RPMI7951 (cell line): ENCODE measurements at places on chromosomes 1 and 21. TPM values are rescaled to one million over a fixed set of nuclear protein-coding genes. Genes with fewer than 3 reads are reported as not detected.
A peak's percentile ranks its signal among the peaks of the same experiment; 100 is the strongest.

Gene PLEKHN1
- total RNA-seq = 0.60 and 0.88 TPM in 2 replicates

Gene KDF1
- not detected in 2 replicates for total RNA-seq

- peak; percentile 74 for DNase-seq
These were observed 207.1 kb downstream of the SLC35F3 start for GRCh38 chr1:234111458-234112142.

DNA sequence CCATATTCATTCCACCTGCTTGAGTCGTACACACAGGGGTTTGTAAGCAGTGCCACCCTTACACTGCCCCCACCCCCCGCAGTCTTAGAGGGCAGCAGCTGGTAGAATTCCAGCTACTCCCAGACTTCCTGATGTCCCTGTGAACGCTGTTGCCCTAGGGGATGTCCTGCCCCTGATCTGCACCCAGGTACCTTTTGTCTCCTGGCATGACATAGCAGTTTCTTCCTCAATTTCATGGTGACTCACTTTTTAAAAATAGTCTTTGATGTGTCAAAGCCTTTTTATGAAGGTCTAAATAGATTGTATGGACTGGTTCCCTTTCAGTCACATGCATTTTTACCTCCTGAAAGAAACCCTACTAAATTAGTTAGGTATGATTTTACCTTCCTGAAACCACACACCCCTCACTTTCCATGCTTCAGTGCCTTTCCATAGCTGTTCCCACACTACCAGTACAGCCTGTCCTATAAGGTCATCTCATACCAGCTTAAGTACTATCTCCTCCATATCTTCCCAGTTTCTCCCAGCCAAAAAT lies 76.4 kb downstream of the ST3GAL3 start:
- DNase-seq = peak; percentile 93

GRCh38 chr1:157114183-157115121 lies 14.8 kb upstream of the ETV3L start:
- DNase-seq = no peak

- no peak for DNase-seq
These were observed 12.0 kb downstream of the MDM4 start for GRCh38 chr1:204528241-204528640.

Gene CASQ2
- not detected in 2 replicates for total RNA-seq

DNA sequence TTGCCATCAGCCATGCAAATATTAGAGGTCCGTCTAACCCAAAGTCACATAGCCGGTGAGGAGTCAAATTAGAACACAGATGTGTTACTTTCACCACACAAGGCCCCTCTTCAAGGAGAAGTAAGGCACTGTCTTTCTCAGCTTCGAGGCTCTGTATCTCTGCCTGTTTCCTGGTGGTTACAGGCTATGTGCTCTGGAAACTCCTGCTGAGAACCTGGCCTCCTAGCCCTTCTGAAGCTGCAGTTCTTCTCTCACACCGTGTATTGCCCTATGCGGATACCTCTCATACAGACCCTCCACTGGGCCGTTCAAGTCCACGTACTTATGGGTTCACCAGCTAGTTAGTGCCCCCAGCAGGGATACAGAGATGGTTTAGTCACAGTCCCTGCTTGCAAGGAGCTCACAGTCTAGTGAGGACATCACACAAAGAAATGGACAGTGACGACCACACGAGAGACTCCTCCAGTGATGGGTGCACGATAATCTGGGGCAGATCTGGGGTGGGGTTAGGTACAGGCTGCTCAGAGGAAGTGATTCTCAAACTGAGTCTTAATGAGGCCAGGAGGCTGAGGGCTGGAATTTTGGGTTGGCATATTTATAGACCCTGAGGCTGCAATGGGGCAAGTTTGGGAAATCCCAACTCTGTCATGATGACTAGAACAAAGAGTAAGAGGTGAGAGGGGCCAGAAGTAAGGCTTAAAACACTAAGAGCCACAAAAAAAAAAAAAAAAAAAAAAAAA lies 22.8 kb upstream of the ELOA start:
- DNase-seq = peak; percentile 38
